ENCODE measurements at places on chromosomes 12 and 14.

DNA sequence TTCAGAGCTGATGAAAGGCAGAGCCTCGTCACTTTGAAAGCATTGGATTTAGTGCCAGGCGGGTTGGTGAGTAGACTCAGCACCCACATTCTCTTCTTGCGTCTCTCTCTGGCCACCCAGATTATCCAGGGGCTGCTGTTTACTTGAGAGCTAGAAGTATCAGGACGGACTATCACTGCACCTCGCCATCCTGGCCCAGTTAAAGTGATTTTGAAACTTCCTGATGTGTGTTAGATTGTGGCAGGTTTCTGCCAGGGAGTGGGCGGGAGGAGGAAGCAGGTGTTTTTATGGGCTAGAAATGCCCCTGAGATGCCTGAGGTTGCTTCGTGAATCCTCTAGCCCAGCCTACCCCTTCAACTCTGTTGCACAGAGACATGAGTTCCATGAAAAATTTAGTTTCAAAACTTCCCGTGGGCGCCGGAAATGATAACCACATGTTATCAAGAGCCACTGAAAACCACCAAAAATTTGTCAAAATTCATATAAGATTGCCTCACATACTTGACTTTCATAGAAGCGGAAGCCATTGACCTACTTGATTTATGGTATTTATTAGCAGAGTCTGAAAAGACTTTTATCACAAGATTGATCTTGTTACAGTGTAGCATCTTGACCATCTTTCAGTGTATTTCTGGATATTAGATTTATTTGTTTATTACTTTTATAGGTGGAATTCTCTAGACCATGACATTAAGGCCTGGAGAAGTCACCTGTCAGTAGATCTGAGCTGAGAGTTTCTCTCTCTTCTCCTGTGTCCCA is 466.0 kb downstream of the RAD51B start:
- DNase-seq, result no peak

- no peak for DNase-seq
These were observed 75.7 kb downstream of the SPATS2 start for GRCh38 chr12:49442915-49443314.

DNA sequence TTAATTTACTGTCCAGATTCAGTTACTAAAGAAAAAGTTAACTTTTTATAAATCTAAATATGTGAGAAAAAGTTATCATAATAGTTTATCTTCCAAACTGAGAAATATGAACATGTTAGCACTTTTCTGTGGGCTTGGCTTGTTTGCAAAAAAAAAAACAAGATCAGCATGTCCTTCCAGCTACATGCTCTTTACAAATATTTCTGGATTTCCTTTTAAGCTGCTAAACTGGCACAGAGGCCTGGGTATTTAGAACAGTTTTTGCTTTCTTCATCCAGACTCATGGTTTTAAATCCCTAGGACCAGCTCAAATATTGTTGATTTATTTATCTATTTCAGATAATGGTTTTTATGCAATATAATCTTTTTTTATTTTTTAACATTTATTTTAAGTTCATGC is 1444.5 kb upstream of the FLRT2 start:
- no peak for DNase-seq

GRCh38 chr12:100986595-100987547 is 192.3 kb downstream of the ANO4 start:
- no peak for DNase-seq

DNA sequence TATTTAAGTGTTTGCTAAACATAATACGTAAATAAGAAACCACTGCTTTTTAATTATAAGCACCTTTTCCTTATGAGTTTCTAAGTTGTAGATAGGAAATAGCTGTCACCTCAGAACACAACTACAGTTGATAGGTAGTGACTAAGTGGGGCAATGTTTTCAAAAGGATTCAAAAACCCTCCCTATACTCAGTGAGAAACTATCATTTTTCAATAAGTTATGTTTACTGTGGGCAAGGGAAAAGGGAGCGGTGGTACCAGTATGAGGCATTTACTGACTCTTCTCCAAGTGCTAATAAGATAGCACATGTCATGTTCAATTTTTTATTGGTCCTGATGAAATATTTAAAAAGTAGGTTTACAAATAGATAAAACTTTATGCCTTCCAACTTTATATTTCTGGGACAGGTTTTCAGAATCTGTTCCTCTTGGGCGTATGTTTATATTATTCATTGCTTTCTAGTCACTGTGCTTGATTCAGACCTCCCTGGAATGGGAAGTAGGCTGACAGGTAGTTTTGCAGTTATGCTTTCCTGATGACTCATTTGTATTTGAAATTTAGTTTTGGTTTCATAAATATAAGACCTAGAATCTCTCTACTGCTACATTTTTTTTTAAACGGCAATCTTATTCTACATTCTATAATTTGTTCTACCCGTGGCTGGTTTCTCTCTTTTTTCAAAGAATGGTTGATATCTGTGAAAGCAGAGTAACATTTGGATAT is 153.1 kb downstream of the TMEM117 start:
- DNase-seq, result no peak

DNA sequence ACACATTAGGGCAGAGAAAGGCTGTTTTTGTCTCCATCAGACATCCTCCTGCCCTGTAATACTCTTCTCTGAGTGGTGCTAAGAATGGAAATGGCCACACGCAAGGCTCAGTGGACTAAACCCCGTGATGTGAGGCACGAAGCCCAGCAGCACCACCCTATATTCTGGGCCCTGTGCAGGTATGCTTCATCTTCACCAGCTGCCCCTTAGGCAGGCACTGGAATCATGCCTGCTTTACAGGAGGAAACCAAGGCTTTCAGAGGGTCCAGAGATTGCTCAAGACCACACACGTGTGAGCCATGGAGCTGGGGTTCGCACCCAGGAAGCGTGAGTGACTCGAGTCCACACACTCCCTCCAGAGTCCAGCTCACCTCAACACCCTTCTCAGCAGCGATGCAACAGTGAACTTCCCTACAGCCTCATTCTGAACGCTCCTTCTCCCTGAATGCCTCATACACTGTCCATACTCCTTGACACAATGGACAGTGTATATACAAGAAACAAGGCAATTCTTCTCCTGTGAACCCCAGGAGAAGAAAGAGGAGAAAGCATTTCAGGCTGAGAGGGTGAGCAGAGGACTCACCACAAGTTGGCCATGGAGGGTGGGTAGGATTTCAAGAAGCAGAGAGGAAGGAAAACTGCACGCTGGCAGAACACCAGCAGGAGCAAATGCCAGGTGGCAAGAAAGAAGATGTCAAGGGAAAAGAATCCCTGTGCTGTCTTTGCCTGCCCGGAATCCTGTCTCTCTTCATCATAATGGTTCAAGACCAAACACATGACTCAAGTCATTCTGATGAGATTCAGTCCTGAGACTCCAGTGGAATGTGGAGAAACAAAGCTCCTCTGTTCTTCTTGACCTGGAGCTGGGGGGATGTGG is 39.1 kb downstream of the NT5DC3 start:
- no peak for DNase-seq

- DNase-seq, result no peak
These were observed 322.8 kb downstream of the RGS6 start for GRCh38 chr14:72254937-72255472.

DNA sequence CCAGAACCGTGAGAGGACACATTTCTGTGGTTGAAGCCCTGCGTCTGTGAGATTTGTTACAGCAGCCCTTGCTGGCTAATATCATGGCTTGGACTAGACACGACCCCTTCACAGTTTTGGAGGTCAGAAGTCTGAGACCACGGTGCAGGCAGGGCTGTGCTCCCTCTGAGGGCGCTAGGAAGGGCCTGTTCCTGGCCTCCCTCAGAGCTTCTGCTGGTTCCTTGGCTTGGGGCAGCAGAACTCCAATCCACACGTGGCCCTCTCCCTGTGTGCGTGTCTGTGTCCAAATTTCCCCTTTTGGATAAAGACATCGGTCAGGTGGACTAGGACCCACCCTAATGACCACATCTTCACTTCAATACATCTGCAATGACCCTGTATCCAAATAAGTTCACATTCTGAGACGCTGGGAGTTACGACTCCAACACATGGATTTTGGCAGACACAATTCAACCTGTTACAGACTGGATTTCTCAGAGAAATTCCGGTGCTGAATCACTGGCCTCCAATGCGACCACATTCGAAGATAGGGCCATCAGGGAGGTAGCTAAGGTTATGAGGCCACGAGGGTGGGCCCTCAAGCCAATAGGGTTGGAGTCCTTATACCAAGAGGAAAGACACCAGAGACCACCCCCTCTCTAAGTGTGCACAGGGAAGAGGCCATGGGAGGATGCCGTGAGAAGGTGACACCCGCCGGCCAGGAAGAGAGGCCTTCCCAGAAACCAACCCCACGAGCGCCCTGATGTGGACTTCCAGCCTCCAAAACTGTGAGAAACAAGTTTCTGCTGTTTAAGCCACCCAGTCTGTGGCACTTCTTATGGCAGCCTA is 43.6 kb upstream of the PPP2R5C start:
- no peak for DNase-seq

- DNase-seq, result no peak
These were observed 23.2 kb downstream of the RAP1B start for GRCh38 chr12:68633614-68634558.

DNA sequence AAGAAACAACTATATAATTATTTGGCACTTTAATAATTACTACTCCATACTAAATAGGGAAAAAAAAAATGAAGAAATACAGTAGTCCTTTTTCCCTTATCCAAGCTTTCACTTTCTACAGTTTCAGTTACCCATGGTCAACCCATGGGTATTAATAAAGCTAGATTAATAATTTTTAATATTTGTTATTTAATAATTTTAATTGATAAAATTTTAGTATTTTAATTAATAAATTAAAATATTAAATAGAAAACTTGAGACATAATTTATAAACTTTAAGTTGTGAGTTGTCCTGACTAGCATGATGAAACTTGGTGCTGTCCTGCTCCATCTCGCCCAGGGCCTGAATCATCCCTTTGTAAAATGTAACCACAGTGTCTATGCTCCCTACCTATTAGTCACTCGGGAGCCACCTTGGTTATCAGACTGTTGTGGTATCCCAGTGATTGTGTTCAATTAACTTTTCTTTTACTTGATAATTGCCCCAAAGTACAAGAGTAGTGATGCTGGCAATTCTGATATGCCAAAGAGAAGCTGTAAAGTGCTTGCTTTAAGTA is 71.8 kb downstream of the PAWR start:
- DNase-seq, result no peak
